Right cardiac atrium (tissue), 5 donors: ENCODE measurements at places on chromosomes 1 and 21. TPM values are rescaled to one million over a fixed set of nuclear protein-coding genes. Genes with fewer than 3 reads are reported as not detected.

CFHR1 gene
- 0.09 TPM for polyA plus RNA-seq

HEYL gene
- polyA plus RNA-seq: 22.6 TPM

DNA sequence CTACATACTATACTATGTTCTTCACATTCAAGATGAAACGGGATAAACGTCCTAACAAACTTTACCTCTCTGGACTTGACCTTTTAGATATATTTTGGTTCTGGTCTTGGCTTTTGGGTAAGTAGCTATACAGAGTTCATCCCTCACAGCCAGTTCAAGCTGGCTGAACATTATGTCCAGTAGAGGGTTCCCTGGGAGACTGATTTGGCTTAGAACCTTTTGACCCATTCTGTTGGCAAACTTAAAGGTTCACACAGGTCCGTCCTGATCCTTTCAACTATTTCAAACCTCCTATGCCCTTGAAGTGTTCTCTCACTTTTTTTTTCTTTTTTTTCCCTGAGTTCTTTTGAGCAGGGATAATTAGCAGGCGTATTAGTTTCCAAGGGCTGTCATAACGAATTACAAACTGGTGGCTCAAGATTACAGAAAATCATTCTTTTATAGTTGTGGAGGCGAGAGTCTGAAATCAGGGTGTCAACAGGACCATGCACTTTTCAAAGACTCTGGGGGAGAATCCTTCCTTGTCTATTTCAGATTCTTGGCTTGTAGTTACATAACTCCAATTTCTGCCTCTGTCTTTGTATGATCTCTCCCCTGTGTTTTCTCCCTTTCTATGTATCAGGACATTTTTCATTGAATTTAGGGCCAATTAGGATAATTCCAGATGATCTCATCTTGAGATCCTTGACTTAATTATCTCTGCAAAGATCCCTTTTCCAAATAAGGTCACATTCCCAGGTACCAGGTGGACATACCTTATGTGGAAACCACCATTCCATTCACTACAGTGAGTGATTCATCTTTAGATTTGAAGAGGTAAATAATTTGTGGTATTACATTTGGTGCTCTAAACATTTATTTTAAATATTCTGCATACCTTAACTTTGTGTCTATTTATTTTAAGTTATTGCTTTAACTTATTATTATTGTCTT lies 257.4 kb upstream of the USP25 start:
- DNase-seq: no peak

GRCh38 chr1:70517444-70517843 lies 106.4 kb downstream of the CTH start:
- no peak for DNase-seq

- no peak for DNase-seq
Measured at GRCh38 chr1:95094923-95095322, 22.2 kb upstream of the ALG14 start.

- no peak for DNase-seq
Measured at GRCh38 chr1:215256936-215257679, 174.6 kb downstream of the KCNK2 start.
